ENCODE measurements at places on chromosomes 1 and 21. TPM values are rescaled to one million over a fixed set of nuclear protein-coding genes. Genes with fewer than 3 reads are reported as not detected.

DNA sequence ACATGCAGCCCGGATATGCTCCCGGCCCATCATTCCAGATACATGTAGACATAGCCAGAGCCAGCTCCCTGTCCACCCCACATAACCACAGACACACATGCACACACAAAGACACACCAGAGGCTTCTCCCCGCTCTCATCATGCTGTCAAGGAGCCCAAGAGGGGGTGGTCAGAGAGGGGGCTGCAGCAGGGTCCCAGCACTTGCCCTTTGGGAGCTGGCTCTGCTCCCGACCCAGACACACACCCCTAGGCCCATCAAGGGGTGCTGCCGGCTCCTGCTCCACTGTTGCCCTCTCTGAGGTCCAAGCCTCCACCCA, 2.6 kb downstream of the PTAFR start:
- DNase-seq, result no peak

- no peak for DNase-seq
Observed at GRCh38 chr1:227038401-227038800, 98.3 kb downstream of the COQ8A start.

- peak; percentile 49 for DNase-seq
Observed at GRCh38 chr1:197200272-197200899, 53.9 kb upstream of the ASPM start.

DNA sequence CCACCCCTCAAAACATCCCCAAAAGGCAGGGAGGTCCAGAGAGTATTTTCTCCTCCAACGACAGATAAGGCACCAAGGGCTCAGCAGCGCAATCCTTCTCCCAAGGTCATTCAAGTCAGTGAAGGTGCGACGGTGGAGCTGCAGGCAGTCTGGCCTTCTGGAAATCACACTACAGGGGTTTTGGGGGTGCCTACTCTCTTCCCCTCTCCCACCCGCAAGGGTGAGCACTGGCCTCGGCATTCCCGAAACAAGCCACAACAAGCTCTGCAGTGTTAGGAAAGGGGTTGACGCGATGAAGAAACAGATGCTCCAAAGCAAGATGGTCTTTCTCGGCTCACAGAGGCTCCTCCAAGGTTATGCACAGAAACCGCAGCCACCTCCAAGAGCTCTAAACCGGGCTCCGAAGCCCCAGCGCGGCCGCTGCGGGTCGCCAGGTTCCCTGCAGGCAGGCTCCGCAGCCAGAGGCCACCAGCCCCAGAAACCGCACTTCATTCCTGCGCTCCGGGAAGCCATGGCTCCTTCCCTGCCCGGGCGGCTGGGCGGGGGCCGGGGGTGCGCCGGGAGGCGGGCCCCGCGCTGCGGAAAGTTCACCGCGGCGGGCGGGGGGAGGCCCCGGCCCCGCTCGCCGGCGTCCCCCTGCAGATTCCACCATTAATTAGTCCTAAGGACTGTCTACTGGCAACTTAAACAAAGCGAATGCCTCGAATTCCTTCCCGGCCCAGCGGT, 1.1 kb downstream of the LUZP1 start:
- peak; percentile 46 for DNase-seq

- no peak for DNase-seq
Observed at GRCh38 chr1:242086093-242086492, 87.2 kb upstream of the MAP1LC3C start.

- DNase-seq, result no peak
Observed at GRCh38 chr21:43654806-43655489, 4.3 kb downstream of the HSF2BP start.

GRCh38 chr1:186518395-186518794, 57.5 kb upstream of the PDC start:
- no peak for DNase-seq

- no peak for DNase-seq
Observed at GRCh38 chr1:97499667-97500066, 421.2 kb downstream of the DPYD start.

GRCh38 chr1:162765788-162766187, 24.7 kb upstream of the HSD17B7 start:
- DNase-seq, result no peak

GRCh38 chr1:13550663-13551062, 33.0 kb upstream of the PDPN start:
- no peak for DNase-seq

DNA sequence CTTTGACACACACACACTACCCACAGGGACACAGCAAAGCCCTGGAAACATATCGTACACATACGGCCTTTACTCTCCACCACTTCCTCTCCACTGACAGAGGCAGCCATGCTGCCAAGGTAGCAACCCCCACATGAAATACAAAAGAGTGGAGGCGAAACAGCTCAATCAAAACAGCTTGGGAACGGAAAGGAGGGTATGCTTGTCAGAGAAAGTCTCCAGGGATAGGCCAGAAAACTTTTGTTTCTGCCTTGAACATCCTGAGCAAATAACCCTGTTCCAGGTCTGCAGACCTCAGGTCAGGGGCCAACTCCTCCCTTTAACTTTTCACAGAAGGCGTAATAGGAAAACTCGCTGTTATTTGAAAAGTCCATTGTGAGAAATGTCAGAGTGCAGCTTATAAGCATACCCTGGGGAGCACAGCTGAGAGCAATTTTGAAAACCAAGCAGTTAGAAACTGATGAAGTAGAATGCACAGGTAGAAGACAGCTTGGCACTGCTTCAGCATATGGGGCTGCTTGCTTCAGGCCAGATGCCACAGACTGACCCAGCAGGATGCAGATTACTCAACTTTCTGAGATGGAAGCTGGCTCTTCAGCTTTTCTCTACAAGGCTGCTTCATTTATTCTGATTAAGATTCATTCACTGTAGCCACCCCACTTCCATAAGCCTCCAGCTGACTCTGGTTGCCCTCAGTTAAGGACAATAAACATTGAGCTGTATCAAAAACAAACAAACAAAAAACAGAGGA, 18.0 kb downstream of the KIAA0319L start:
- DNase-seq, result no peak

- peak; percentile 61 for DNase-seq
Observed at GRCh38 chr1:218346391-218347204, 1.5 kb downstream of the TGFB2 start.

GRCh38 chr1:190259424-190259823, 218.2 kb downstream of the BRINP3 start:
- DNase-seq, result no peak

- no peak for DNase-seq
Observed at GRCh38 chr1:204520834-204521709, 4.9 kb downstream of the MDM4 start.

GRCh38 chr1:36938819-36939218, 95.5 kb downstream of the GRIK3 start:
- DNase-seq, result no peak

- no peak for DNase-seq
Observed at GRCh38 chr1:173329726-173330125, 122.6 kb upstream of the TNFSF4 start.

DNA sequence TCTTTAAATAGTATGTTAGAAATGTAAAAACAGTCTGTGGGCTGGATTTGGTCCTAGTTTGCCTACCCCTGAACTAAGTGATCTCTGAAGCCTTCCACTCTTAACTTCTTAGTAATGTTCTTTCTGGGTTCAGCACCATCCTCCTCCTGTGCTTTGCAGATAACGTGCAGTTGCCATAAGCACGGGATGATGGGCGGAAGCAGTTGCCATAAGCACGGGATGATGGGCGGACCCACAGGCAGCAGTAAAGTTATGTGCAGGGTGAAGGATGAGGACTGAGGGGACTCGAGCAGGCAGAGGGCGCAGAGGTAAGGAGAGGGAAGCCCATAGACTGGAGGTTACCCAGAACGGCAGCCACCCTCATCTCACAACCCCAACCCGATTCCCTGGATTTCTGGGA, 25.6 kb downstream of the GPA33 start:
- DNase-seq, result no peak

DNA sequence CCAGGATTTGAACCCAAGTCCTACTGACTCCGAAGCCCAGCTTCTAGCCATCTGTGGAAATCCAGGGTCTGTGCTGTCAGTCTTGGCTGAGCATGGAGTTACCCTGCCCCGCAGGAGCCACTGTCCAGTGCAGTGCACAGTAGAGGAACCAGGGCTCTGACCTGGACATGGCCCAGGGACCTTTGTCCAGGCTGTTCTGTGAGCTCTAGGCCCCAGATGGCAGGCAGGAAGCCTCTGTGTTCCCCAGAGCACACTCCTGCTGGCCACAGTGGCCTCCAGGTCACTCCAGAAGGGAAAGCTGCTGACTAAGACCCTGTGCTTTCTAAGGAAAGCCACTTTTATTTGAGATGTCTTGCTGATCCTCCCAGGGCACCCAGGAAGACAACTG, 13.8 kb downstream of the S100A7A start:
- no peak for DNase-seq

Gene SPRR2E
- not detected for polyA plus RNA-seq

Gene NRAS
- 64.6 TPM for polyA plus RNA-seq

Gene LCE3D
- not detected for polyA plus RNA-seq

Gene TDRD10
- polyA plus RNA-seq, result 1.3 TPM

Gene IFNLR1
- 0.10 TPM for polyA plus RNA-seq

Gene SPRR1B
- not detected for polyA plus RNA-seq

Gene CFHR2
- not detected for polyA plus RNA-seq
